Stimulated activated CD4-positive, alpha-beta T cell treated with anti-CD3 and anti-CD28 coated beads, TNF-alpha, amount 100 ng/mL, for 48 hours (primary cell): ENCODE measurements at places on chromosomes 11 and 22.

DNA sequence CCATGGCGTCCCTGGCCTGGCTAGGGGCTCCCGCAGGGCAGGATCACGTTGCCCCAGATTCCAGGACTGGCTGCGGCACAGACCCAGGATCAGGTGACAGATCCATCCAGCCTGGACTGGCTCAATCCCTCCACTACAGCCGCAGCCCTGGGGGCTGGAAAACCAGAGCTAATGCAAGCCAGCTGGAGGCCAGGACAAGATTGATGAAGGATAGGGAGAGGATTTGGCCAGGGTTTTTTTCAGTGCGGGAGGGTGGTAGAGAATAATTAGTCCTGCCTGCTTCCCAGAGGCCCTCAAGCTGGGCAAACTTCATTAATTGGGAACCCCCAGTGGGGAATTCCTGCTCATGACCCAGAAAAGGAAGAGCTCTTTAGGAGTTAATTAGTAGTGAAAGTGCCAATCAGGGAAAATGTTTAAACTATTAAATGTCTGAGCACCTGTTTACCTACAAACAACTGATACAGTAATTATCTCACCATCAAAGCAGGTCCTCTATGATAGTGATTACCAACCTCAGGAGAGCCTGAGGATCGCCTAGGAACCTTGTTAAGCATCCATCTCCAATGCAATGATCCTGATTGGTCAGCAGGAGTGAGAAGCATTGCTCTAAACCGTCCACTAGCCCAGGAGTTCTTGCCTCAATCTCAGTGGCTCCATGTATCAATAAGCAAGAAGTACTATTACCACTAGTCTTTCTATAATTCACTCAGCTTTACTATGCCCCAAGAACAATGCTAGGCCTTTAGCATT, 33.0 kb upstream of the MYOD1 start:
- no peak for DNase-seq

DNA sequence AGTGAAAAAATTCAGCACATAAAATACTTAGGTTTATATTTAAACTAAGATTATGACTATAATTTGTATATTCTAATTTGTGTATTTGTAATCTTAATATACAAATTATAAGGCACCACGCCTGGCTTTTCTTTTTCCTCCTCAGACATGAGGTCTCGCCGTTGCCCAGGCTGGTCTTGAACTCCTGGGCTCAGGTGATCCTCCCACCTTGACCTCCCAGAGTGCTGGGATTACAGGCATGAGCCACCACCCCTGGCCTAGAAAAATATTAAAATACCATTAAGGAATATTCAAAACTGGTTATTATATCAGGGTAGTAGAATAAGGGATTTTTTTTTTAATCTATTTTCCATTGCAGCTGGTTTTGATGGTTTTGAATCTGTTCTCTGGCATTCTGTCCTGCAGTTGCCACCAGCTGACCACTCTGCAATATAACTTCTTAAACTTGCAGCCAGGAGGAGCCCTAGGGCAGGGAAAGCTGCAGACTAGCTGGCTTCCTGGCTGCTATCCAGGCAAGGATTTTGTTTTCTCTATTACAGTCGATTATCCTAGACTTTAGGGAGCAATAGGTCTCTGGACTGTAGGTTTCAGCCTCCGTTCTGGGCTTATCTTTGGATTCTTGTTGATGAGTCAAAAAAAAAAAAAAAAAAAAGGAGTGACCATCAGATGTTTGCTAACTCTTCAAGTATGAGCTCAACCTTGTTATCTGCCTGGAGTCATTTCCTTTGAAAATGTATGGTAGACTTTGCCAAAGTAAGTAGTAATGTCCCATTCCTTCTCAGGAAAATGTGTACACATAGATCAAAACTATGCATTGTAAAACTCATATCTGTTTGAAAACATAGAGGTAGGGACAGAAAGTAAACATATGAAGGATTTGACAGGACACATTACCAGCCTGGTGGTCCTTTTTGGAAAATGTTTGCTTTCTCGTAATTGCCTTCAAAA, 13.2 kb downstream of the POLA2 start:
- DNase-seq: no peak

- no peak for DNase-seq
Measured at GRCh38 chr11:101482556-101483124, 101.2 kb downstream of the TRPC6 start.

- no peak for DNase-seq
Measured at GRCh38 chr11:131033151-131033651, 116.9 kb upstream of the SNX19 start.

DNA sequence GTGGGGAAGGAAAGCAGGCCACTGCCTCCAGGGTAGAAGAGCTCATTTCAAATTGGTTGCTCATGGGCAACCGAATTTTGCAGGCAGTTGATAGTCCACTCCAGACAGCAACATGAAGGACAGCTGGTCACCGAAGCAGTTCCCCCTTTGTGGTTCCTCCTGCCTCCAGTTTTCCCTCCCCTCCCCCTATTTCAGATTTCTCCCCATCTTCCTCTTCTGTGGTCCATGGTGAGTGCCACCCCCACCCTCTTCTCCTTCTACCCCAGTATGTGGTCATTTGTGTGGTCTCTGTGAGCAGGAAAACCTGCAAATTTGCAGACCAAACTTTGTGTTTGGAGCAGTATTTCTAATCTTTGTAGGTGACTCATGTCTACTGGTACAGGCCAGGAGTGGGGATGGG, 38.2 kb upstream of the PAK1 start:
- no peak for DNase-seq
